Osteocyte (in vitro differentiated cells): ENCODE measurements at places on chromosomes 3 and 15. TPM values are rescaled to one million over a fixed set of nuclear protein-coding genes. Genes with fewer than 3 reads are reported as not detected.

KCNAB1 gene
- total RNA-seq, result 0.21 and 0.24 TPM in 2 replicates

CLDN16 gene
- not detected in 2 replicates for total RNA-seq

CAMK2N2 gene
- 1.8 and 2.0 TPM in 2 replicates for total RNA-seq

DISP2 gene
- 1.4 and 1.5 TPM in 2 replicates for total RNA-seq

ALAS1 gene
- total RNA-seq, result 34.8 and 36.2 TPM in 2 replicates

HSPBAP1 gene
- 9.3 and 9.9 TPM in 2 replicates for total RNA-seq

DAPK2 gene
- total RNA-seq, result 17.6 and 17.7 TPM in 2 replicates

PLA2G4D gene
- total RNA-seq, result not detected in 2 replicates
